Bronchial smooth muscle cell (primary cell): ENCODE measurements at places on chromosomes 3 and 15. TPM values are rescaled to one million over a fixed set of nuclear protein-coding genes. Genes with fewer than 3 reads are reported as not detected.

VIPR1 gene
- not detected in 2 replicates for total RNA-seq

MLF1 gene
- 8.2 and 24.6 TPM in 2 replicates for total RNA-seq

H1-8 gene
- 0.17 TPM in 1 of 2 replicates, not detected in the other for total RNA-seq

MEGF11 gene
- not detected in 2 replicates for total RNA-seq

NDUFB5 gene
- 176 and 177 TPM in 2 replicates for total RNA-seq

KCNMB2 gene
- total RNA-seq: not detected in 2 replicates

NR2E3 gene
- 0.09 and 0.47 TPM in 2 replicates for total RNA-seq

GOLGA8T gene
- under 0.01 and 0.17 TPM in 2 replicates for total RNA-seq

CCDC80 gene
- 281 and 1,910 TPM in 2 replicates for total RNA-seq

CSNK1G1 gene
- total RNA-seq: 19.4 and 20.3 TPM in 2 replicates

TFRC gene
- total RNA-seq: 93.3 and 224 TPM in 2 replicates

PEAK1 gene
- total RNA-seq: 43.9 and 48.1 TPM in 2 replicates

PLSCR4 gene
- total RNA-seq: 13.8 and 25.5 TPM in 2 replicates

CDHR4 gene
- total RNA-seq: 0.16 and 0.43 TPM in 2 replicates

ZNF501 gene
- total RNA-seq: 7.7 and 9.0 TPM in 2 replicates

GABRR3 gene
- not detected in 2 replicates for total RNA-seq

P2RY12 gene
- 0.09 and 0.16 TPM in 2 replicates for total RNA-seq

DOCK3 gene
- 0.09 and 0.16 TPM in 2 replicates for total RNA-seq

GMPPB gene
- 16.5 and 25.4 TPM in 2 replicates for total RNA-seq

CYP11A1 gene
- 0.69 and 0.79 TPM in 2 replicates for total RNA-seq

RNU6-1 gene
- not detected in 2 replicates for total RNA-seq

TMEM212 gene
- not detected in 2 replicates for total RNA-seq

SLC22A13 gene
- total RNA-seq: under 0.01 and 0.09 TPM in 2 replicates

PPARG gene
- total RNA-seq: 22.4 and 25.3 TPM in 2 replicates

OSTN gene
- total RNA-seq: not detected in 2 replicates

HYKK gene
- 1.7 and 1.9 TPM in 2 replicates for total RNA-seq

MEIS2 gene
- 42.6 and 119 TPM in 2 replicates for total RNA-seq

GRAMD1C gene
- total RNA-seq: 4.9 and 6.8 TPM in 2 replicates

BHLHE40 gene
- 3.9 and 7.9 TPM in 2 replicates for total RNA-seq

CGNL1 gene
- total RNA-seq: 0.16 and 0.26 TPM in 2 replicates

TIMP4 gene
- 12.0 and 17.2 TPM in 2 replicates for total RNA-seq

ATP13A4 gene
- total RNA-seq: 0.86 and 1.3 TPM in 2 replicates

PLOD2 gene
- 57.5 and 65.9 TPM in 2 replicates for total RNA-seq

SLC25A20 gene
- total RNA-seq: 20.8 and 21.0 TPM in 2 replicates

PLA1A gene
- 2.1 and 3.5 TPM in 2 replicates for total RNA-seq

KIF7 gene
- 13.4 and 15.1 TPM in 2 replicates for total RNA-seq

MCCC1 gene
- 29.5 and 34.7 TPM in 2 replicates for total RNA-seq

SUCNR1 gene
- total RNA-seq: not detected in 2 replicates

MYO5C gene
- 0.09 and 0.16 TPM in 2 replicates for total RNA-seq

OR4M2 gene
- total RNA-seq: not detected in 2 replicates

CLDN1 gene
- under 0.01 and 0.17 TPM in 2 replicates for total RNA-seq

CCR2 gene
- not detected in 2 replicates for total RNA-seq
